AG04450 (cell line): ENCODE measurements at places on chromosomes 16 and 17. TPM values are rescaled to one million over a fixed set of nuclear protein-coding genes. Genes with fewer than 3 reads are reported as not detected.

Gene LITAFD
- polyA plus RNA-seq, result not detected in 2 replicates

Gene TNFRSF17
- polyA plus RNA-seq, result not detected in 2 replicates

Gene CFAP97D1
- polyA plus RNA-seq, result 0.02 TPM in 1 of 2 replicates, not detected in the other

DNA sequence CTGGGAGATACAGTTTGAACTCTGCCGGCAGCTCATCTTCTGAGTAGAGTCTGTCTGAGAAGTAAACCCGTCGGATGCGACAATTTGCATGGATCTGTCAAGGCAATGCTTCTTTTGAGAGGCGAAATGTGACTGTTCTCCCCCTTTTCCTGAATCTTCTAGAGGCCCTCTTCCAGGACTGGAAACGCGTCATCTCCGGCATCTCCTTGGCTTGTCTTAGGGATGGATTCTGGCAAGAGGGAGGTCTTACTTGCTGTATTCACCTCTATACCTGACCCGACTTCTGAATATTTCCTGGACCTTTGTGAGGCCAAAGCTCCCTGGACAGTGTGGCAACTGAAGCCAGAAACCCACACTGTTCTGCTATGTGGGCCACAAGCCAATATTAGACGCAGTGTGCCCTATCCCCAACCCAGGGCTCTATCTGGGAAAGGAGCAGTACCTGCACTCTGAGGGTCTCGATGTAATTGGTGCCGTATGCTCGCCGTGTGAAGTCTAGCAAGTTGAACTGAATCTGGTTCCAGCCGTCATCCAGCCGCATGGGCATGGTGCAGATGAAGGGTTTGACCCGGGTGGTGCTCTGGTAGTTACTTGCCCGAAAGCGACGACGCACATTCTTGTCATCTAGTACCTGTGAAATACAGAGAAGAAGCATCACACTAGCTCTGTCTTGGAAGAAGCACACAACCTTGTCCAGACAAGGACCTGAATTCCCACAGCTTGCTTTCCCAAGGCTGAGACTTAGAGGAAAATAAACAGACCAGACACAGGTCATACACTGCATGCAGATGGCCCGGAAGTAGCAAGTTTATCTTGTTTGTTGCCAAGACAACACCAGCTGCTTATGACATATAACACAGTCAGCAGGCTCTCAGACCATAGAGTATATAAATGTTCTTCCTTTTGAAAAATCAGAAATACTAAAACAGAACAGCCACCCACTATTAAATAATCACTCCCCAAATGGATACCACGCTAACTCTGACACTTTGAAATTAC, 14.1 kb downstream of the CFAP20 start:
- peak; percentile 43 for DNase-seq

DNA sequence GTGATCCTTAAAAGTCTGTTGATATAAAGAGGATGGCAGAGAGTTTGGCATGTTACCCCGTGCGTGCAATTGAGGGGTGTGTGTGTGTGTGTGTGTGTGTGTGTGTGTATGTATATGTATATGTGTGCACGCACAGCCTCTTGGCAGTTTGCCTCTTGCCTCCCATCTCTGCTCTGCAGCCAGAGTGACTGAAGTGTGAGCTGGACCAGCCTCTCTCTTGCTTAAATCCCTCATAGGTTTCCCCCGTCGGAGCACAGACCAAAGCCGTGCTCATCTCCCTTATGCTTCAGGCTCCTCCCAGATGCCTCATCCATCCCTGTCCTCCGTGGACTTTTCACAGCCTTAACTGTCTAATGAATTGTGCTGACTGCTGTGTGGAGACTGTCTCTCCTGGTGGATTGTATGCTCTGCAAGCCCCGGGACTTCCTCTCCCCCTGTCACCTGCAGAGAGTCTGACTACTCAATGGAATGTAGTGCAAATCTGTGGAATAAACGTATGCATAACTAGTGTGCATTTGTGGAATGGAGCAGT, 413.5 kb downstream of the CPPED1 start:
- peak; percentile 18 for DNase-seq

DNA sequence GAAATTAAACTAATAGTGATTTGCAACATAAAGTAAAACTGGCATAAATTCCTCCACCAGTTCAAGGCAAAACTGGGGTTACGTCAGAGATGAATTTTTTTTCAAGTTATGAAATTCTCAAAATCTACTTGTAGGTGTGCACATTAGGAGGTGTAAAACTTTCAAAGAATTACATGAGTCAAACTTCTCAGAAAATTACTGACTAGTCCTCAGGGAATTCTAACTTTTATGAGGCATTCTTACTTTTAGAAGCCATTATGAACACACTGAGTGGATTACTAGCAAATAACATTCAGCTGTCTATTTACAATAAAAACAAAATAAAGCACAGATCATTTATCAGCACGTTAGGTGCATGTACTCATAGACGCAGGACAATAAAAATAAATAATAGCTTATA, 348.7 kb downstream of the CDH11 start:
- DNase-seq, result no peak

GRCh38 chr17:1186923-1187771, 7.4 kb upstream of the ABR start:
- peak; percentile 79 for DNase-seq

DNA sequence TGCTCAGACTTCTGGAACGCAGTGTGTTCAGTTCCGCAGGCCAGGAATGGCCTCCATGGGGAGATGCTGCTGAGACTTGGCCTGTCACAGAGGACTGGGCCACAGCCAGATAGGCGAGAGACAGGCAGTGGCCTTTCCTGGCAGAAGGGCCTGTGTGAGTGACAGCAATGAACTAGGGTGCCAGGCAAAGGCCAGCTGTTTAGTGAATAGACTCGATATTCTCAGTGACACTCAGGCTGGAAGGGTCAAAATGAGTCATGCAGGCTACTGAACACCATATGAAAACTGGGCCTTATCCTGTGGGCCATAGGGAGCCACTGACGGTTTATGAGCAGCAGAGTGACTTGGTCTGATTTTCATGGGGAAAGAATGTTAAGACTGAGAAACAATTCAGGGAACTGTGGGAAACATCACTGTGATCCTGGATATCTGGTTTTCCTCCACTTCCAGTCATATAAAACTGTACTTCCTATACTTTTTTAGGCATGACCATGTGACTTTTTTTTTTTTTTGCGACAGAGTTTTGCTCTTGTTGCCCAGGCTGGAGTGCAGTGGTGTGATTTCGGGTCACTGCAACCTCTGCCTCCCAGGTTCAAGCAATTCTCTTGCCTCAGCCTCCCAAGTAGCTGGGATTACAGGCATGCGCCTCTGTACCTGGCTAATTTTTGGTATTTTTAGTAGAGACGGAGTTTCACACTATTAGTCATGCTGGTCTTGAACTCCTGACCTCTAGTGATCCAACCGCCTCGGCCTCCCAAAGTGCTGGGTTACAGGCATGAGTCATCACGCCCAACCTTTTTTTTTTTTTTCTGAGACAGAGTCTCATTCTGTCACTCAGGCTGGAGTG, 5.2 kb upstream of the NUBP1 start:
- DNase-seq, result no peak

DNA sequence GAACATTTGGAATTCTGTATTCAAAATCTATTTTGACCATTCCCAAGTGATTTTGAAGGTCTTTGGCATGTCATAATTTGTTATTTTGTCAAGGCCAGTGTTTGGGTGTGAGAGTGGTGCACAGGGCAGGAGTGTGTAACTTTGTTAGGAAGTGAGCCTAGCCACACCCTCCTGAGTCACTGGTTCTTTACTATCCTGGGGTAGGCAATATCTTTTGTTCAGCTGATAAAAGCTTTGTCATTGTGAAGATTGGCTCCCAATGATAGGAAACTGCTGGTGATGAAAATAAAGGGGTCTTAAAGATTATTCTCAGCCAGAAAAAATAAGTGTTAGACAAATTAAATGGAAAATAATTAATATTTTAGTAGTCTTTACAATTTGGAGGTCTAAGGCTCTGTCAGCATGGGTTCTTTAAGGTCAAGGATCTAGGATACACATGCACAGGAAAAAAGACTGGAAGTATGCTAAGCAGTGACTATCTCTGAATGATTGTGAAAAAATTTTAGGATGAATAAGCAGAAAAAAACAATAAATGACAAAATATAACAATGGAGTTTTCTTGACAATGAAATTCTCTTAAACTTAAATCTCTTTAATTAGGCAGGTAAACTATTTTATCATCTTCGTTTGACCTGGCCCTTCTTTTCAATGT, 5.1 kb downstream of the UBN1 start:
- DNase-seq, result no peak

DNA sequence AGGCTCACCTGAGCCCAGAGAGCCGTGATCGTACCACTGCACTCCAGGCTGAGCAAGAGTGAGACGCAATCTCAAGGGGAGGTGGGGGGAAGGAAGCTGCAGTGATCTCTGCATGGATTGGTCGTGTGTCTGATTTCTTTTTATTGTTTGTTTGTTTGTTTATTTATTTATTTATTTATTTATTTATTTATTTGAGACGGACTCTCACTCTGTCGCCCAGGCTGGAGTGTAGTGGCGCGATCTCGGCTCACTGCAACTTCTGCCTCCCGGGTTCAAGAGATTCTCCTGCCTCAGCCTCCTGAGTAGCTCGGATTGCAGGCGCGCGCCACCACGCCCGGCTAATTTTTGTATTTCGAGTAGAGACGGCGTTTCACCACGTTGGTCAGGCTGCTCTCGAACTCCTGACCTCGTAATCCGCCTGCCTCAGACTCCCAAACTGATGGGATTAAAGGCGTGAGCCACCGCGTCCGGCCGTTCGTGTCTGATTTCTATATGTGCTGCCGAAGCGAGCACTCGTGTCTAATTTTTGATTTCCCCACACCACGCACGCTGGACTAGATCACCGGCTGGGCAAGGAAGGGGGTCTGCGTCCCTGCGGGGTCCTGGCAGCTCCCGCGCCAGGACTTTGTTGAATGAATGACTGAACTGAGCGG, 448 bp upstream of the TNFRSF12A start:
- no peak for DNase-seq

DNA sequence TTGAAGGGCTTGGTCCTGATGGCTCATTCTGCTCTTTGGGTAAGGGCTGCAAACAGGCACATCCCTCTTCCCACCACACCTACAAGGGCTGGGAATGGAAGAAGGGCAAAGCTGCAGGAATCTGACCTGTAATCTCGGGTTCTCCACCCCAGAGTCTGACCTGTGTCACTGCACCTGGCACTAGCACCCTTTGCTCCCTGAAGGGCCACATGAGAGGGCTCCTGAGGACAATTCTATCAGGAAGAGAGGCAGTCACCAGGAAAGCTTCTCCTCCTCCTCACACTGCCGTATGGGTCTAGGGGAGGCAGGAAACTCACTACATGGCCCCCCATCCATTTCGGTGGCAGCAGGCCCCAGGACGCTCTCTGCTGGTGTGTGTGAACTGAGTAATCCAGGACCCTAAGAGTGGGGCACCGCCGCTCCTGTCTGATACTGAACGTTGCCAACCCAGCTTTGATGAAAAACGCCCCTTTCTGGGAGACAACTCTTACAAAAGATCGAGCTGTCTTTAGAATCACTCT, 26.4 kb downstream of the TTLL6 start:
- DNase-seq, result no peak

- no peak for DNase-seq
Observed at GRCh38 chr16:11224096-11224893, 31.7 kb downstream of the SOCS1 start.

- DNase-seq, result no peak
Observed at GRCh38 chr16:6958184-6958583, 374.5 kb upstream of the RBFOX1 start.

- DNase-seq, result no peak
Observed at GRCh38 chr17:47693731-47694580, at the start of gene TBKBP1. TBKBP1 (plus strand) TSS chr17:47694161; CDS start chr17:47696113, 1,952 bp downstream.
